CD4-positive, alpha-beta T cell treated with Interleukin-1 beta for 1 hour (primary cell): ENCODE measurements at places on chromosomes 5 and 9.

- DNase-seq, result no peak
These were observed 16.0 kb downstream of the INSYN2B start for GRCh38 chr5:169964246-169964645.

DNA sequence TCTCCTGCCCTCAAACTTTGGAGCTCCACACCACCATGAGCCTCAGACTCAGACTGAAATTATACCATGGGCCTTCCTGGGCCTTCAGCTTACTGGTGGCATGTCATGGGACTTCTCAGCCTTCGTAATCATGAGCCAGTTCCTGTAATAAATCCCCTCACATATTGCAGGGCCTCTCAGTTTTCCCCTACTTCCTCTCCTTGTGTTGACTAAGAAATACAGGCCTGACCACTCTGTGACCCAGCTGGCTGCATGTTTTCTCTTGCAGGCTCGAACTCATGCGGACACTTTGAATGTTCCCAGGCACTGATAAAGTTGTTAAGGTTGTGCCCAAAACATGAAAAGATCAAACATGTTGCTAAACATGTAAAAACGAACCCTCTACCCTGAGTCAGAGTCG is 26.2 kb upstream of the SHC3 start:
- DNase-seq, result no peak

DNA sequence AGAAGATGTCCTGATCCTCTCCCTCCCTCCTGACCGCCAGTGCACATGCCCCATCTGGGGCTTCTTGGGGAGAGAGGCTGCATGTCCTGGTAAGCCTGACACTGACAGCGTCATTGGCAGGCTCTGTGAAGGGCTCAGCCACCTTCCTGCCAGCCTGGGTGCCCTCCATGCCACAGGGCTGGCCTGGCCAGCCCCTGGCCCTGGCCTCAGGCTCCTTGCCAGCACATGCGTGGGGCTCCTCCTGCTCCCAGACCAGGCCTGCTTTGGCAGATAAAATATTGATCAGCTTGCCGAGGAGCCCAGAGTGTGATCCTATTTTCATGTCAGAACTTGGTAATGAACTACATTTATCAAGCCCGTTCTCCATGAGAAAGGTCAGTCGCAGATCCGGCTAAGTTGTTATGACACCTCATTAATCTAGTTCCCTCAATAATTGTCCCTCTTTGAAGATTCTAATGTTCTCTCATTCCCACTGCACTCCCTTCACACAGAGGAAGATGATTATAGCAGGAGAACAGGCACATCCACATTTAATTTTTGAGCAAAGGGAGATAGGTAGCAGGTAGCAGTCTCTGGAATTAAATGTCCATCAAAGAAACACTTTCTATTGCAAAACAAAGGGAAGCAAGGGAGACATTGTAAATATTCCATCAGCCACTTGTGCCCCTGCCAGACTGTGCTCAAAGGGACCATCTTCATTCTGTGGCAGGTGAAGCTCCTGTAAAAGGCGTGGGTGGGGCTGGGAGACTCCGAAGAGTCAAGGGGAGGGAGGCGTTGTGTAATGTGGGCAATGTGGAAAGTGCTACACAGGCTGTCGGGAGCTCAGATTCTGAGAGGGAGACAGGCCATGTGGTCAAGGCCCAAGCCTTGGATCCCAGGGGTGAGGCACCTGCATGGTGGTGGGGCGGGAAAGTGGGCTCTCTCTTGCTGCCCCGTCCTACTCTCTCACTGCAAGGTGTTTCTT is 272.0 kb downstream of the HSPA4 start:
- no peak for DNase-seq

GRCh38 chr5:75668977-75669689 is 48.1 kb downstream of the POC5 start:
- peak; percentile 36 for DNase-seq

- DNase-seq, result no peak
These were observed 33.3 kb downstream of the CEP72 start for GRCh38 chr5:645421-645820.

DNA sequence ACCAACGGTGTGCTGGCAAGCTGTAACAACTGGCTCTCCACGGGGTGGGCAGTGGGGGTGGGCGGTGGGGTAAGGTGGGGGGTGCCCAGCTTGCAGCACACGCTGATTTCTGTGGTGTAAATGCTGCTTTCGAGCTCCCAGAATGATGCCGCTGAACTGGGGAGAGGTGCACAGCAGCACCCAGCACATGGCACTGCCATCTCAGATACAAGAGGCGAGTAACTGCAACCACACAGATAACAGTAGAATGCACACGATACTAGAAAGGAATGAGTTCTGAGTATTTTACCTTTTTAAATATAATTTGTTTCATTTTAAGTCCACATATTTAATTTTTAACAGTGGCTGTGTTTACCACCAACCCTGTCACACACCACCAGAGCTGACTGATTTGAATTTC is 87.9 kb downstream of the SEMA4D start:
- DNase-seq, result no peak

DNA sequence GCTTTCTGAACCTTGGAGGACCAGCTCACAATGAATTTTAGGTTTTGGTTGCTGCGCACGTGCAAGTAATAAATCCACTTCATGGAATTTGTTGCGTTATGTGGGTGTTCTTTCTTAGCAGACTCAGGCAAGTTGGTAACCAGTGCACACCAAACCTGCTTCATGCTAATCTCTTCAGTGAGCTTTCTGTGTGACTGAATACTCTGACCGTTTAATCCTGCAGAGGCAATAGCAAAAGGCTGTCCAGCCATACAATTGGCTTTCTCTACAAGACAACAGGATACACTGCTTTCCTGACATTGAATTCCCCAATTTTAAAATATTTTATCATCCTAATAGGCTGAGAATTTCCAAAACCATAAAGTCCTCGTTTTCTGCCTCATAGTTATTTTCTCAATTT is 10.3 kb downstream of the UGT3A2 start:
- DNase-seq, result no peak

DNA sequence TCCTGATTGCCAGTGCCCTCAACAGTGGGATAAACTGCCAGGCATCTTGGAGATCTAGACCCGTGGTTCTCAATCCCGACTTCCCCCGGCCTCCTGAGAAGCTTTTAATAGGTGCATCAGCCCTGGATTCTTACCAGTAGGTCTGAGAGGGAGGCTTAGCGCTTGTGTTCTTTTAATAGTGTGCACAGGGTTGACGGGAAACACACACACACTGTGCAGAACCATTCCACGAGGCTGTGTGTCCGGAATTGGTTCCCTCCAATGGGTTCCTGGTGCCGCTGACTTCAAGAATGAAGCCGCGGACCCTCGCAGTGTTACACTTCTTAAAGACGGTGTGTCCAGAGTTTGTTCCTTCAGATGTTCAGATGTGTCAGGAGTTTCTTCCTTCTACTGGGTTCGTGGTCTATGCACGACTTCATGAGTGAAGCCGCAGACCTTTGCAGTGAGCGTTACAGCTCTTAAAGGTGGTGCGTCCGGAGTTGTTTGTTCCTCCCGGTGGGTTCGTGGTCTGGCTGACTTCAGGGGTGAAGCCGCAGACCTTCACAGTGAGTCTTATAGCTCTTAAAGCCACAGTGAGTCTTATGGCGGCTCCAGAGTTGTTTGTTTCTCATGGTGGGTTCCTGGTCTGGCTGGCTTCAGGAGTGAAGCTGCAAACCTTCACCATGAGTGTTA is 46.6 kb upstream of the PRSS3 start:
- peak; percentile 21 for DNase-seq

- no peak for DNase-seq
These were observed 30.9 kb upstream of the SLC9A3 start for GRCh38 chr5:555058-555623.

DNA sequence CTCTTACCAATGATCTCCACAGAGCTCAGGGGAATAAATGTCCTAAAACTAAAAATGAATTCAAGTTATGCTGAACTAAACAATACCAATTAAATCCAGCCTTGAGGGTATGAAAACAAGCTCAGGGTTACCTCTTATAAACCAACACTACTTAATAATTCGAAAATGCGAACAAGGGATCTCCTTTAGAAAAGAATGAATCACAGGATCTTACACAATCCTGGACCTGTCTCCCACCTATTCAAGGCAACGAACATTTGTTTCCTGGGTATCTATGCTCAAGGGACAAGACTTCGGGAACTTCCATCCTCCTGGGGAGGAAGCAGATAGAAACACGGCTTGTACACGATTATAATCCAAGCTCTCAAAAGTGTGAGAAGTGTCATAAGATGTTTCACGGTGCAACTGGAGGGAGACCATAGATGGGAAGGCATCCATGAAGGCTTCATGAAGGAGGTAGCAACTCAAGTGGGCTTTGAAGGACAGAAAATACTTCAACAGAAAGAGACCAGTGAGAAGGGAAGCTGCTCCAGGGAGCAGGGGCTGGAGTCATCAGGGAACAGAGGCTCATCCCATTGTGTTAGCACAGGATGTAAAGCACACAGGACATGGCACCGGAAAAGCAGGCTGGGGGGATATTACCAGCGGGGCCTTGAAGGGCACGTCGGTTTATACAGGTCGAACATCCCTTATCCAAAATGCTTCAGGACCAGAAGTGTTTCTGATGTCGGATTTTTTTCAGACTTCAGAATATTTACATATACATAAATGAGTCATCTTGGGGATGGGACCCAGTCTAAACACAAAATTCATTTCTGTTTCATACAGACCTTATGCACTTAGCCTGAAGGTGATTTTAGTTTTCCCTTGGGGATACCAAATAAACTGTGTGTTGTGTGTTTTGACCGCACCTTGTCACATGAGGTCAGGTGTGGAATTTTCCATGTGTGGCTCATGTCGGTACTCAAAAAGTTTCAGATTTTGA is 87.4 kb downstream of the TLE1 start:
- no peak for DNase-seq

GRCh38 chr5:158868546-158868945 is 231.2 kb downstream of the EBF1 start:
- DNase-seq, result no peak

DNA sequence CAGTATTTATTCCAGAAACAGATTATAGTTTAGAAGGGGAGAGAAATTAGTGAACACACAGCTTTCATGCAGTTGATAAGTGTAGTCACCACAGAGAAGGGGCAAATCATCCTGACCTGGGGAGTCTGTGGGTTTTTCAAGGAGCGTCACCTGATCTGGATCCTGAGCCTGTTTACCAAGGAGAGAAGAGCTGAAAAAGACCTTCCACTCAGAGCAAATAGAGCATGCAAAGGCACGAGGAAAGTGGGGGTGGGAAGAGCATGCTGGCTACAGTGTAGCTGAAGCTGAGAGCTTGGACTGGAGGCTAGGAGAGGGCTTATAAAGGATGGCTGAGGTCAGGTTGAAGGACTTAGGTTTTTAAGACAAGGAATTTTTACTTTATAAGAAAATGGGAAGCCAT is 30.4 kb downstream of the ACO1 start:
- DNase-seq, result no peak
